ENCODE measurements at places on chromosomes 2 and 18.

- no peak for DNase-seq
Measured at GRCh38 chr18:57014772-57015413, 132.0 kb upstream of the BOD1L2 start.

- no peak for DNase-seq
Measured at GRCh38 chr2:207847098-207847806, 77.5 kb upstream of the FZD5 start.

DNA sequence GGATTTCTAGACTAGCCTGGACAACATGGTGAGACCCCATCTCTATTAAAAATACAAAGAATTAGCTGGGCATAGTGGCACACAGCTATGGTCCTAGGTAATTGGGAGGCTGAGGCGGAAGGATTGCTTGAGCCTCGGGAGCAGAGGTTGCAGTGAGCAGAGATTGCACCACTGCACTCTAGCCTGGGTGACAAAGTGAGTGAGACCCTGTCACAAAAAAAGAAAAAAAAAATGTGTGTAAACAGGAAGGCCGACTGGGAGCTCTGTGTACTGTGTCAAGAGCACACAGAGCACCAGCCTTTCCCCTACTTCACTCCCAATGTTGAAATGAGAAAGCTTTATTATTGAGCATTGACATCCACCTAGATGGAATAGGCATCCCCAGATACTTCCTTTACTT lies 681.7 kb upstream of the FSHR start:
- DNase-seq, result no peak

DNA sequence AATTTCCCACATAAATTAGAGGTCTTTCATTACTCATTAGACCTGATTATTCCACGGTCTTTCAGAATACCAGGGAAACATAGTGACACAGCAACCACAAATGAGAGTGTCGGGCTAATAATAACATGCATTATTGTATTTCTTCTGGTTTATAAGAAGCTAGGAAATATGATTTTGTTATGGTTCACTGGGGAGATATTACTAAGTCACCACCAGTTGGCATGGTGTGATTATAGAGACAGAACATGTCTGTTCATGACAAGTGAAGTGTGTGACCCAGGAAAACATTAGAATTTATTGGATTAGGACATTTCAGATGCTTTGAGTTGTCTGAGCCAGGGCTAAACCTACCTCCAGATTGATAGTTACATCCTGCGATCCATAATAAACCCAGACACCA lies 494.4 kb downstream of the FBXO15 start:
- no peak for DNase-seq
